ENCODE measurements at places on chromosomes 1 and 21.

DNA sequence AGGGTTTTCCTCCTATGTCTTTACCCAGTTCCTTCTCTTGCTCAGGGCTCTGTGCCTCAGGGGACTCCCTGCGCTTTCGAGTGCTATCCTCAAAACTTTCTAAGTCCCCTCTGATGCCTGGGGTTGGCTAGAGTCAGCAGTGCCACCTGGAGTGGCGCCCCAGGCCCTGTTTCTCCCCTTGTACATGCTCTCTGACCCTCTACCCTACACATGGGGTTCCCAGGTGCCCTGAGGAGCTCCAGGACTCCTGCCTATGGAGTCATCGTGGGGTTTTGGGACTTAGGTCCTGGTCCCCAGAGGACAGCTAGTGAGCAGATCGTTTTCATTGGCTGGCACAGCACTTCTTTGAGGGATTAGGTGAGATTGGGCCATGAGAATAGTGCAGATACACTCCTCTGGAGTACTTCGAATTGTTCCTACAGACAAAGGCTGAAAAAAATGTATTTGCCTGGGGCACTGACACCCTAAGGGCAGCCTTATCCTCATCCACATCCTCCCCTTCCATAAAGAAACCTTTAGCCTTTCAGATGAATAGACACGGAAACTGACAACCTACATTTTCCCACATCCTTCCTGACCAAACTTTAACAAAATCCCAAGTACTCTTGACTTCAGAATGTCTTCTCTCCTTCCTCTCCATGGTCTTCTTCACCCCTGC, 41.5 kb downstream of the LGR6 start:
- no peak for DNase-seq

- DNase-seq: no peak
Observed at GRCh38 chr1:9985001-9985400, 12.0 kb upstream of the RBP7 start.

DNA sequence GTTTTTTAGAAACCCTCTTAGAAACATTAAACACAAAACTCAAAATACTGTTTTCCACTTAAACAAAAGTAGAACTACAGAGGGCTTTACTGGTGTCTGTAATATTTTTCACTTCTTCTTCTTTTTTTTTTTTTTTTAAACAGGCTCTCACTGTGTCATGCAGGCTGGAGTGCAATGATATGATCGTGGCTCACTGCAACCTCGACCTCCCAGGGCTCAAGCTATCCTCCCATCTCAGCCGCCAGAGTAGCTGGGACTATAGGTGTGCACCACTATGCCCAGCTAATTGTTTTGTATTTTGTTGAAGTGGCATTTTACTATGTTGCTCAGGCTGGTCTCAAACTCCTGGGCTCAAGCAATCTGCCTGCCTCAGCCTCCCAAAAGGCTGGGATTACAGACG, 194.8 kb downstream of the DAB1 start:
- no peak for DNase-seq

DNA sequence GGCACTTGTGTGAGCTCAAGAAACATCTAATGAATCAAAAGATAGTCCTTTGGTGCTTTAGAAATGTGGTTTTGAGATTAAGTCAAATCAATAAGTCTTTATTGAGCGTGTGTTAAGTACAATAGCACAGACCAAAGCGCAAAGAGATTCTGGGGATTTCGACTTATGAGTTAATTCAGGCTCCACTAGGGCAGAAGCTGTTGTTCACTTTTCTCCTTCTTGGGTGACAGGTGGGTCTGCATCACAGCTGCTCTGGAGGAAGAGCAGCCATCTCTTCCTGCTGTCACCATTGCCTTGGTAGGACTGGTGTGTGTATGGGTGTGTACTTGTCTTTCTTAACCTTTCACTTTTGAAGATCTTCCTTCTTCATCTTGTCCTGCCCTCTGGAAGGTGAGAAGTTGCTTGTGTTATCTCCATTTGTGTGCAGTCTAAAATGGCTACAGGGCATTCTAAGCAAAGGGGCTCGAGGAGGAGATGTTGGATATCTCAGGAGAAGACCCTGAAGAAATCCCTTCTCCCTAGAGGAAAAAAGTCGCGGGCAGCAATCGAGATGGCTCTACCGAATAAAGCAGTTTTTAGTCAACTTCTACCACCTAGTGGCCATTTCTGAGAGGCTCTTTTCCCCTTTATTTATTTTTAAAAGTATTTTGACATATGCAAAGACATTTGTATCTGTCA, 22.9 kb upstream of the DISC1 start:
- peak; percentile 27 for DNase-seq

DNA sequence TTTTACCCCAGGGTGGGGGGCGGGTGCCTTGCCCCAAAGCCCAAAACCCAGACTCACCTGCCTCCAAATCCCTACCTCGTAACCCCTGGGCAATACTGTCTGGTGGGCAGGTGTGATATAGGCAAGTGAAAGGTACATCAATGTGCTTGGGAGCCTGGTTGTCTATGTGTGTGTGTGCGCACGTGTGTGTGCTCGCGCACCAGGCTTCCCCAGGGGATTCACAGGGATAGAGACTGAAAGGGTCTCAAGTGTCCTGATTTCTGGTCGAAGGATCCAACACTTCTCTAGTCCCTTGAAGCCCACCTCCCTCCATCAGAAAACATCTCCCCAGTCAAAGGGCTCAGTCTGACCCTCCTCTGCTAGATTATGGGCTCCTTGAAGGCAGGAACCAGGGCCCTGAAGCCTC, 28.9 kb upstream of the EPB41 start:
- DNase-seq: peak; percentile 13

- no peak for DNase-seq
Observed at GRCh38 chr1:119535381-119535780, 28.4 kb downstream of the HSD3B1 start.

DNA sequence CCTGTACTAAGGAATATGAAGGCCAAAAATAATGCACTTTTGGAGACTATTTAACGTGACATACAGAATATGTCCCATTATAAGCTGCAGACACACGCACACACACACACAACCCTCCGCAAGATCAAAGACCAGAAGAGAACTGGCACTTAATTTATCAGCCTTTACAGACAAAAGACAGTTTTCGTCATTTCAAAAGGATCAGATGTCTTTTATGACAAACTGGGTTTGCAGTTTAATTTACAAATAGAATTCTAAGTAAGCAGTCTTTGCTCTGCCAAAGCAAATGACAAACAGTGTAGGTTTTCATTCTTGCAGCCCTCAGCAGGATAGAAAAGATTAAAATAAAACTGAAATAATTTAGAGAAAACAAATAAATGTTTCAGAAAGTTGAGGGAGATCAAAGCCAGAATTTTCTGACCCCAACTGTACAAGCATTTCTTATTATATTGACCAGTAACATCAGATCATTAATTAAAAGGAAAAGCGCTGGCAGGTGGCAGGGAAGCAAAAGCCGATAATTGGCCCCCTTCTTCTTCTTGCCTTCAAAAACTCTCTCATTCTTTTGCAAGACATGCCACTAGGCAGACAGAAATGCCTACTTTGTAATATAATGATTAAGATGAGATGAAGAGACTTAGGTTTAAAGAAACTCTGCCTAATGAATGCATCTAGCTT, 169.0 kb downstream of the DENND1B start:
- DNase-seq: no peak

DNA sequence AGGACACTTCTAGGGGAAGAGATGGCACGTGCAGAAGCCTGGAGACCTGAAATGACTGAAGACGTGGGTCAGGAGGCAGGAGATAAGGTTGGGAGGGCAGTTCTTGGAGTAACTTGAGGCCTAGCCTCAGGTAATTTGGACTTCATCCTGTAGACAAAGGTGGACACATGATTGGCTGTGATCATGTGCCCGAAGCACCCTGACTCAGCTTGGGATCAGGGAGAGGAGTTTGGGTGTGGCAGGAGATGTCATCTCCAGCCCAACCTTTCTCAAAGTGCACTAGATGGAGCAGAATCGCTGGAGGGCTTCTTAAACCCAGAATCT, 1.5 kb downstream of the SLC66A1 start:
- DNase-seq: no peak

Data from activated naive CD4-positive, alpha-beta T cell treated with Interleukin-2 at 50 U/mL for 16 hours (primary cell).